T1000 (cell line): ENCODE measurements at places on chromosomes 1 and 21.

DNA sequence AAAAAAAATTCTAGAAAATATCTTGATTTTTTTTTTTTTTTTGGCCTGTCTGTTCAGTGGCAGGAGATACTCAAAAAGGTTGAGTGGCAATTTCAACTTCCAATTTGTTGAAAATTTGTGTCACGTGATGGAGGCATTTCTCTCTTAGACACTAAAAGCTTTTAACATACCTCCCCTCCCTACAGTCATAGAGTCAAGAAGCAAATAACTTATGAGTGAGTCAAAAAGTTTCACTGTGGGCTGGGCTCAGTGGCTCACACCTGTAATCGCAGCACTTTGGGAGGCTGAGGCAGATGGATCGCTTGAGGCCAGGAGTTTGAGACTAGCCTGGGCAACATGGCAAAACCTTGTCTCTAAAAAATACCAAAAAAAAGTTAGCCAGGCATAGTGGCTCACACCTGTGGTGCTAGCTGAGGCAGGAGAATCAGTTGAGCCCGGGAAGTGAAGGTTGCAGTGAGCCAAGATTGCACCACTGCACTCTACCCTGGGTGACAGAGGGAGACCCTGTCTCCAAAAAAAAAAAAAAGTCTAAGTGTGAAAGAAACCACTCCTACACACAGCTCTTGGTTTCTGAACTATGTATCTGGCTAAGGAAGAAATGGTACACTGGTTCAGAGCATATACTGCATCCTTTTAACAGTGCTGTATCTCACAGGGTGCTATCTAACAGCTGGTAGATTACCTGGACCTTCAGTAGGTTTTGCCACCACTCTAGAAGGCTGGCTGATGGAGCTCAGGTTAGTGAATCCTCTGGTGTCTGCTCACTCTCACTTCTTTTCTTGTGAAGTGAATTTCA is 11.6 kb upstream of the BSDC1 start:
- DNase-seq = no peak

GRCh38 chr1:11703357-11704193 is 12.1 kb downstream of the DRAXIN start:
- no peak for DNase-seq

- no peak for DNase-seq
Measured at GRCh38 chr21:23496729-23497128, 2110.6 kb downstream of the MRPL39 start.

DNA sequence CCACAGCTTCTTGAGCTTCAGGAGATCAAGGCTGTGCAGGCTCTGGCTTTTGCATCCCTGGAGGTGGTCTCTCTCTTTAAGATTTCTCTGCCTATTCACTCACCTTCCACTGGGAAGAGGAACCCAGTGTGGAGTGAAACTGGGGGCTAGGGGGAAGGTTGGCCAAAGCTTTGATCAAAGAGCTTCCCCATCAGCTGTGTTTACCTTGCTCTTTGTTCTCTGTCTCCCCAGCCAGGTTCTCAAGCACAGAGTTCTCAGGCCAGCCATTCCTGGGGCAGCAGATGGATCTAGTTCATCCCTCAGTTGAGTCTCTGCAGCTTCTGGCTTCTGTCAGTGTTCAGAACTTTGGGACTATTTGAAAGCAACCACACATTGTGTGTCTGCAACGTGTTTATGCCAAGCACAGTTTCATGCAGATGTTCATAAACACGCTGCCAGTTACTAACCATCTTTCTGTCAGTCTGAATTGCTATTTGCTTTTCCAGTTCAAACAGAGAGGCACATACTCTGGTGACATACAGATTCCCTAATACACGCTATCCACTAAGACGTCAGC is 17.2 kb upstream of the MRPS14 start:
- DNase-seq = no peak

DNA sequence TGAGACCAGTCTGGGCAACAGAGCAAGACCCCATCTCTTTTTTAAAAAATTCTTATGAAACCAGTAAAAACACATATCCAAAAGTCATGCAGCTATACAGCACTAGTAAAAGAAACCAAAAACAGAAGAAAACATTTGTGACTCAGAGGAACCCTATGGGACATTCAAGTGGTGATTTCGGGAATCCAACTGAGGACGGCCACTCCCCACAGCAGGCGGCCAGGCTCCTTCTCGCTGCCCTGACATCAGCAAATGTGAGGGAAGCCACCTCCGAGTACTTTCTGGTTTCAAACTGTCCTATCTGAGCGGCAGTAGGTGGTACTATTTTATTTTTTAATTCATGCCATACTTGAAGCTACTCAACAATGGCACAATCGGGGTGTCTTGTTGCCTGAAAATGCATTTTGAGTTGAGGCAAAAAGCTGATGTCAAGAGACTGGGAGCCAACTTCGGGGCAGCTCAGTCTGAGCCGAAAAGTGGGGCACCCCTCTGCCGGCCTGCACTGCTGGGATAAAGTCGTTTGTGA is 3.3 kb downstream of the SUMO3 start:
- DNase-seq = no peak

- no peak for DNase-seq
Measured at GRCh38 chr1:154910851-154911250, 25.7 kb downstream of the PMVK start.

GRCh38 chr1:50529510-50529909 is 106.3 kb upstream of the DMRTA2 start:
- no peak for DNase-seq

DNA sequence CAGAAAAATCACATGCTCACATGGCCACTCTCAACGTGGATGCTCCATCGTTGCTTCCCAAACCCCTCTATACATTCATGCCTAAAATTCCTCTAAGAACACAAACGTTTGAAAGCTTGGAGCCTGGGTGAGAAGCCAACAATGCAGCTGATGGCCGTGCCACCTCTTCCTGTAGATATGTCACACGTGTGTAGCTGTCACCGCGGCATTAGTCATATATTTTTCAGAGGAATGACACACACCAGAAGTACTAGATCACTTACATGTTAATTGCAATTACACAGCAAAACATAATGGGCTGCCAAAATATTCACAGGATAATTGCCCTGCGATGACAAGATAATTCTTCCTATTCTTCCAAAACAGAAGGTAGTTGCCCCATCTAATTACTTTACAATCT is 112.7 kb upstream of the BACE2 start:
- no peak for DNase-seq

- no peak for DNase-seq
Measured at GRCh38 chr1:151134396-151134795, 12.0 kb downstream of the SEMA6C start.

- DNase-seq = no peak
Measured at GRCh38 chr1:183886853-183887252, 81.9 kb downstream of the RGL1 start.

GRCh38 chr1:234944439-234945344 is 183.9 kb downstream of the TOMM20 start:
- no peak for DNase-seq

GRCh38 chr1:66984491-66984890 is 59.7 kb downstream of the MIER1 start:
- DNase-seq = no peak

GRCh38 chr1:62727656-62728407 is 39.6 kb upstream of the DOCK7 start:
- no peak for DNase-seq

GRCh38 chr1:15452216-15452615 is 4.3 kb upstream of the CELA2A start:
- DNase-seq = no peak

GRCh38 chr21:41927727-41928409 is 25.9 kb downstream of the C2CD2 start:
- DNase-seq = no peak

GRCh38 chr21:44988607-44989536 is 49.0 kb downstream of the SLX9 start:
- no peak for DNase-seq

DNA sequence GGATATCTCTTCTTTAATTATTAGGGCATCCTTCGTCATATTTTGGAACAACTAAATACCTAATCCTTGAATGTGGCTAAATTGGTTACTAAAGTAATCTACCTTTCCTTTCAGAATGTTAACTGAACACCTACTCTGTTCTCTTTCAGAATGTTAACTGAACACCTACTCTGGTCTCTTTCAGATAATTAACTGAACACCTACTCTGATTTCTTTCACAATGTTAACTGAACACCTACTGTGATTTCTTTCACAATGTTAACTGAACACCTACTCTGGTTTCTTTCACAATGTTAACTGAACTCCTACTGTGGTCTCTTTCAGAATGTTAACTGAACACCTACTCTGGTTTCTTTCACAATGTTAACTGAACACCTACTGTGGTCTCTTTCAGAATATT is 21.9 kb downstream of the RAB7B start:
- DNase-seq = no peak

- no peak for DNase-seq
Measured at GRCh38 chr1:232319518-232320210, 310.3 kb downstream of the SIPA1L2 start.

DNA sequence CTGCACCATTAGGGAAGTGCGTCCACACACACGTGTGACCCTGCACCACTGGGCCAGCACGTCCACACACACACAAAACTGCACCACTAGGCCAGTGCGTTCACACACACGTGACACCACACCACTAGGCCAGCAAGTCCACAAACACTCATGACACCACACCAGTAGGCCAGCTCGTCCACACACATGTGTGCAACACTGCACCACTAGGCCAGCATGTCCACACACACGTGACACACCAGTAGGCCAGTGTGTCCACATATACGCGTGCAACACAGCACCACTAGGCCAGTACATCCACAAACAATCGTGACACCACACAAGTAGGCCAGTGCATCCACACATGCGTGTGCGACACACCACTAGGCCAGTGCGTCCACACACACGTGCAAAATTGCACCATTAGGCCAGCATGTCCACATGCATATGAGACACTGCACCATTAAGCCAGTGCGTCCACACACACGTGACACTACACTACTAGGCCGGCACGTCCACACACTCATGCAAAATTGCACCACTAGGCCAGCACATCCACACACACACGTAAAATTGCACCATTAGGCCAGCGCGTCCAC is 235.0 kb downstream of the SLC45A1 start:
- no peak for DNase-seq

- DNase-seq = no peak
Measured at GRCh38 chr1:229079016-229079595, 191.8 kb upstream of the RAB4A start.

DNA sequence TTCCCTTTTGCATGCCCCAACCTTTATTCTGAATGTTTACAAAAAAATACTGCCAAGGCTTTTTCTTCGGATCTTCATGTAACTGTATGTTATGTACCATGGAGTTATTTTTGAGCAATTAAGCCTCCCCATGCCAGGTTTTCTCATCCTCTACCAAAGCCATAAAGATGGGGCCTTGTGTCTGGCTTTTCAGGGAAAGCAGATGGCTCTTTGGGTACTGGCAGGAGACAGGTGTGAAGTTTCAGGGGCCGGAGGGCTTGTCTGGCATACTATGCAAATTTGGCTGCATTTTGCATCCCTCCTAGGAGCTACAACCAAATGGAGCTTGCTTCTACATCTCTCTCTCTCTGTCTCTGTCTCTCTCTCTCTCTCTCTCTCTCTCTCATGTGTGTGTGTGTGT is 28.1 kb upstream of the PLXNA2 start:
- no peak for DNase-seq

DNA sequence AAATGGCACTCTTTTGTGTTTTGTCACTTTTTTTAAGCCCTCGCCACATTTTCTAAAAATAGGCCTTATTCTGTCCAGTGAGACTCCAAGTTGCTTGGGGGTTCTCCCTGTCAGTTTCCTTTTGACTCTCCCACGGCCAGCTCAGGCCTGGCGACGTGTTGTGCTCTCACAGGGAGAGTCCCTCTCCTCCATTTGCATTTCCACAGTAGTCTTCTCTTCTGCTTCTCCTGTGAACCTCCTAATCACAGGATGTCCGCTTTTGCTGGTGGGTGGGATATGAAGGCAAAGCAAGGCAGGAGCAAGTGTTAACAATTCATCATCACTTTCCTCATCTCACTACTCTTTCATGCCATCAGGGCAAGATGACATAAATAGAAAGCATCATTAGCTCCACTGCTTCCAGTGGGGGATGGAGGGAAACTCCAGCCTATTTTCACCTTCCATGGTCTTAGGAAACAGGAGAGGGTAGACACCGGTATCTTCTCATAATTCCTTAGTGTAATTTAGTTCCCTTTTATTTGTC is 99.8 kb downstream of the INTS7 start:
- no peak for DNase-seq

- no peak for DNase-seq
Measured at GRCh38 chr21:28737674-28738419, 254.8 kb downstream of the LTN1 start.

DNA sequence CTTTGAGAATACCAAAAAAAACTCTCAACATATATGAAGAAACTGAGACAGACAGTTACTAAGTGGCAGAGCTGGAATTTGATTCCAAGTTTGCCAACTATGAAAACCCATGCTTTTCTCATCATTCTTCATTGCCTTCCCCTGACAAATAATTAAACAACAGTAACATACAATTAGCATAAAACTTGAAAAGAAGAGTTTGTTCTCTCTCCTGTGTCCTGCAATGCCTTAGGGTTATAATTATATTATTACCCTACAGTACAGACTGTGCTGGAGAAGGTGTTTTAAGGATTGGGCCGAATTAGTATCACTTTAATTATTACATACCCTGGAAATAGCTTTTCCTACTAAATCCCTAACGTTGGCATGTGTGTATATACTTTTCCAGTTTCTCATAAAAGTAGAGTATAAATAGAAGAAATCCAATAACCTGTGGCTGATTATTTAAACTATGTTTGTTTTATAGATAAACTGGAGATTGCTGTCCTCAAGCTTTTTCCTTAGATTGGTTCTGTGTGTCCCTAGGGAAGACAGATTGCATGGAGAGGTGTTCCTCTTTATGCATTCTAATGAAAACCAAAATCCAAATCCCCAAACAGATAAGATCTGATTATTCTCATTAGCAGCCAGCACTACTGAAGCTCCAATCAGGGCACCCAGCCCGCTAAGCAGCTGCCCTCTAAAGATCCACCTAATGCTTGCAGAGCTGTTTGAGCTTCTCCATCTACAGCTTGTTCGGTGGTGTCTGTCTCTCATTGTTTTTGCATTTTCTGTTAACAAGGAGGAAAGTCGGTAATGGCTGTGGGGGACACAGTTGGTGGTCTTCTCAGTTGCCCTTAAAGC is 156.3 kb downstream of the TM2D1 start:
- no peak for DNase-seq

- no peak for DNase-seq
Measured at GRCh38 chr1:180157576-180158057, 2.9 kb downstream of the QSOX1 start.

- DNase-seq = no peak
Measured at GRCh38 chr1:235063068-235063765, 65.4 kb downstream of the TOMM20 start.
